ENCODE measurements at places on chromosomes 12 and 14.

DNA sequence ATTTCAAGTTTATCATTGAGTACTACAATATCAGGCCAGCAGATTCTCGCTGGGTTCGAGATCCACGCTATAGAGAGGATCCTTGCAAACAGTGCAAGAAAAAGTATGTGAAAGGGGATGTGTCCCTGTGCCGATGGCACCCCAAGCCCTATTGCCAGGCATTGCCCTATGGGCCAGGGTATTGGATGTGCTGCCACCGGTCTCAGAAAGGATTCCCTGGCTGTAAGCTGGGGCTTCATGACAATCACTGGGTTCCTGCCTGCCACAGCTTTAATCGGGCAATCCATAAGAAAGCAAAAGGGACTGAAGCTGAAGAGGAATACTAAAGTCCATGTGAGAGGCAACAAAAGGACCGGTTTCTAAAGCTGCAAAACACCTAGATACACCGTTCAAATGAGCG lies 59.4 kb downstream of the ATG14 start:
- no peak for DNase-seq

- no peak for DNase-seq
These were observed 207.8 kb downstream of the DPF3 start for GRCh38 chr14:72686101-72686500.

DNA sequence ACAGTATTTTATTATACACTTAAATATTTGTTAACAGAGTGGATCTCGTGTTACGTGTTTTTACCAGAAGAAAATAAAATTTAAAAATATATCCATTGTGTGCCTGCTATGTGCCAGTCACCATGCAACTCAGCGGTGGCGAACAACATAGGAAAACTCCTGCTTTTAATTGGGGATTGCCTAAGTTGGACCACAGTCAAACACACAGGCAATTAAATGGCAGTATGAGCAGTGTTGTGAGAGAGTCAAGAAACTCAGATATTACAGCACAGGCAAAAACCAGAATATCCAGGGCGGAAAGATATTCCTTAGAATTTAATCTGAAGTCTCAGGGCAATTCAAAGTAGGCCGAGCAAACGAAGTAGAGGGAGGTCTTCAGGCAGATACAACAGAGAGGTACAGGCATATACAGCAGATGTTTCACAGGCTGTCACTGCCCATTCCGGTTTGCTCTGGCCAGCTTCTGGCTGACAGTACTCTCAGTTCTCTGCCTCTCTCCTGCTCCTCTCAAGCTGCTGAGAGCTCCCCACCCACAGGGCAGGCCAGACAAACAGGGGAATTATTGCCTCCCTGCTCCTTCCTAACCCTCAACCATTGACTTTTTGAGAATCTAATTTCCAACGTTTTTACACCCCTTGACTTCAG lies 540.2 kb upstream of the TMEM132C start:
- no peak for DNase-seq

DNA sequence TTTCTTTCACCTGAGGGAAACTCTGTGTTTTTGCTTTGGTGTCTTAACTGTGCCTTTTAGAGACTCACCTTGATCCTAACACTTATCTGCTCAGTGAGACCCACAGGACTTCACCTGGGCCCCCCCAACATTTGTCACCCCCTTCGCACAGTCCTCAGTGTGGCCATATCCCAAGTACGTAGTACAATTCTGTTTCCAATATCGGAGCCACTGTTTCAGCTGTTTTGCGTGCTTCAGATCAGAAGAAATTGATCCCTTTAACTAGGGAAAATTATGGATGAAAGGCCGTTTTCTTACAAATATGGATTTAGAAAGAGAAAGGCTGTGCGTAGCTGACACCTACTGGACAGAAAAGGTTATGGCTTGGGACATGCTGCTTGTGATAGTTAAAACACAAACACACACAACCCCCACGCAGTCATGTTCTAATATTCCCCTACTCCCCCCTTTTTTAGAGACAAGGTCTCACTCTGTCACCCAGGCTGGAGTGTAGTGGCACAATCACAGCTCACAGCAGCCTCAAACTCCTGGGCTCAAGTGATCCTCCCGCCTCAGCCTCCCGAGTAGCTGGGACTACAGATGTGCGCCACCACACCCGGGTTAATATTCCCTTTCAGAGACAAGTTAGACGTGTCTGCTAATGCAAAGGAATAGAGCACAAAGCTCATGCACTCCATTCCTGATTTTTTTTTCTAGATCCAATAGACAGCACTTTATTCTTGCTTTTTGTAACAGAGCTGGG lies 3.6 kb upstream of the SLC7A8 start:
- no peak for DNase-seq

DNA sequence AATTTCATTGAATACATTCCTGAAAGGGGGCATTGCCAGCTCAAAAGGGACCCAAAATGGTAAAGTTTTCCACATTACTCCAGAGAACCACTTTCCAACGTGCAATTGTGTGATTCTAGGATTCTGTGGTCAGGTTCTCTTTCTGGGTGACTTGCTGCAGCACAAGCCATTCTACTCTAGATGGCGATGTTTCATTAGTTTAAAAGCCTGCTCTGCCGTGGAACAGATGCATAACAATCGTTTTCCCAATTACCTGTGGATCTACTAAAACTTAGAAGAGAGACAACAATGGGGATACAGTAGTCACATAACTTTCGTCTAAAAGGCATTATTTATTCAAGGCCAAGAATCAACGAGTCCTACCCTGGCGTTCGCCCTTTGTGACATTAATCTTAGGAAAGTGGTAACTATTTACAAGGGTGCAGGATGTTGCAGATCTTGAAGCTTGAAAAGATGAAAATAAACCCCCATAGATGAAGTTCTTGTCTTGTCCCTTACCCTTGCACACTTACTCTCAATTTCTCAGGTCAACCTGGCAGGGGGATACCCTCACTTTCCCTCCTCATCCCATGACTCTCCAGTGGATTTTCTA lies 400.9 kb downstream of the SNAPC1 start:
- DNase-seq, result no peak

GRCh38 chr14:22668417-22668816 lies 24.3 kb upstream of the OR6J1 start:
- DNase-seq, result no peak

- no peak for DNase-seq
These were observed 45.5 kb downstream of the PRIMA1 start for GRCh38 chr14:93742761-93743160.
